Esophagus squamous epithelium (tissue), 5 donors: ENCODE measurements at places on chromosomes 6 and 20. TPM values are rescaled to one million over a fixed set of nuclear protein-coding genes. Genes with fewer than 3 reads are reported as not detected.

GRCh38 chr6:16618962-16619361 is 142.3 kb downstream of the ATXN1 start:
- no peak overlapping the region for H3K27ac ChIP-seq
- no peaks in the 10 kb centered on the region for H3K27me3 ChIP-seq
- H3K4me1 ChIP-seq = peaks cover 8% of the 10 kb centered on the region
- no peak for DNase-seq
- no peak overlapping the region for H3K4me3 ChIP-seq

DNA sequence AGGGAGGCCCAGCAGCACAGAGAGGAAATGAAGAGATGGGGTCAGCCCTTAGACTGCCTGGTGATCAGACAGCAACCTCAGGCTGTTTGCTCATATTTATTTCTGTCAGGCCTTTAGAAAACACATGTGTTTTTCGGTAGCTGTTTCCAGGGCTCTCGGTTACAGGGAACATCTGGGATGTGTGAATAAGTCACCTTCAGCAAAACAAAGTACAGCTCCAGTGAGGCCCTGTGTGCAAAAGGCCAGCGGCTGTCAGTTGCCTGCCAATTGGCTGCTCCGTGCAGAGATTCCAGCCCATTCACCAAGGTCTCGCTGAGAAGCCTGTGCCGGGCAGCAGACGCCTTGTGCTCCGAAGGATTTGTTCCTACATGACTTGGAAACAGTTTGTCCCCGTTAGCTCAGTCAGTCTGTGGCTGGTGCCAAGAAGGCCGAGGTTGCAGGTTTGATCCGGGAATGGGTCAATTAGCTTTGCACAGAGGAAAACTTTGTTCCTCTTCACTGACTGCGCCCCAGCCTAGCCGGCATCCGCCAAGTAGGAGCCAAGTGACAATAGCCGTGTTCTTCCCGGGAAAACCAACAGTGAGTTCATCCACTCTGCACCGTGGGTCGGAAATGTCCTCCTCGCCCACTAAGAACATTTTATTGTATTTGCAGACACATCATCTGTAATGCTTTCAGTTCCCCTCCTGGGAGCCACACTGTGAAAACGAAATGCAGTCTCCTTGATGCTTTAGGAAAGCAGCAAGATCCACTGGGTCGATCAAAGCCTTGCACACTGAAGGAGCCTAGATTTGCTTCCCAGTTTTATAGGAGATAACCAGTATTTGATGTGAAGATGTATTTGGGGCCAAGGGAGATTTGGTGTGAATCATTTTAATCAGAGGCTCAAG is 315.4 kb upstream of the CDYL start:
- peak overlapping the region; percentile 80 for H3K27ac ChIP-seq
- H3K36me3 ChIP-seq = no peaks in the 10 kb centered on the region
- H3K27me3 ChIP-seq = no peaks in the 10 kb centered on the region
- no peak for DNase-seq
- peaks cover 3% of the 10 kb centered on the region for H3K4me1 ChIP-seq
- no peak overlapping the region for H3K4me3 ChIP-seq

GRCh38 chr6:6700407-6701270 is 112.1 kb downstream of the LY86 start:
- H3K36me3 ChIP-seq = no peaks in the 10 kb centered on the region
- DNase-seq = no peak
- no peak overlapping the region for H3K4me3 ChIP-seq
- H3K27ac ChIP-seq = peak overlapping the region; percentile 83
- no peaks in the 10 kb centered on the region for H3K27me3 ChIP-seq

DNA sequence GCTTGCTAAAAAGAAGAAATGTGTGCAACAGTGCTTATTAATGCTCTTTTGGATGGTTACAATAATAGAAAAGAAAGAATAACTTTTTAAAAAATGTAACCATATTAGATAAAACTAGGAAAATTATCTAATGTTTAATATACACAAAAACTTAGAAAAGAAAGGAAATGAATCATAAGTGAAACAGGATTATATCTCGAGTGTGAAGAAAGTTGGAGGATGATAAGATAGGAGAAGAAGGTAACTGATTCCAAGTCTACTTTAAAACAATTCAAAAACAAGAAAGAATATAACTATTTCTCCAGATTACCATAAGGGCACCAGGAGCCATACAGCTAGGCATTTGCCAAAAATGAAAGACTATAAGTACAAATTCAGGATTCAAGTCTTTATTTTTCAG is 73.0 kb downstream of the PHIP start:
- H3K36me3 ChIP-seq = peaks cover 69% of the 10 kb centered on the region
- no peak overlapping the region for H3K4me3 ChIP-seq
- H3K27me3 ChIP-seq = no peaks in the 10 kb centered on the region
- H3K27ac ChIP-seq = no peak overlapping the region

GRCh38 chr20:62735331-62735821 is 26.7 kb downstream of the NTSR1 start:
- no peaks in the 10 kb centered on the region for H3K36me3 ChIP-seq
- peaks cover 23% of the 10 kb centered on the region for H3K4me1 ChIP-seq
- no peak for DNase-seq
- H3K27ac ChIP-seq = no peak overlapping the region
- no peaks in the 10 kb centered on the region for H3K27me3 ChIP-seq

DNA sequence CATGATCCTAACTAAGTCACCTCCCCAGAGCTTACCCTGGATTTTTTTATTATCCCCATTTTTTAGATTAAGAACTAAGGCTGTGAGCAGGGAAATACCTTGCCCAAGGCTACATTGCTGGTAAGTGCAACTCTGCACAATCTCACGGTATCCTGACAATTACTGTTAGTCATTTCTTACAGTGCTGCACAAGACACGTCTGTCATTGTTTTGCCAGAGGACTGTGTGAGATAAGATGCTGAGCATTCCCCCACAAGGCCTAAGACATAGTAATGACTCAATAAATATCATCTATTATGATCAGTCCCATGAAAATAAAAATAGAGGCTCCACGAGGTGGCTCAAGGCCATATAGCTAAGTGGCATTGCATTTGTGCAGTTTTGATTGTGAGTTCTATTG is 21.0 kb downstream of the PFDN4 start:
- H3K36me3 ChIP-seq = no peaks in the 10 kb centered on the region
- no peak for DNase-seq
- no peaks in the 10 kb centered on the region for H3K27me3 ChIP-seq
- no peaks in the 10 kb centered on the region for H3K4me1 ChIP-seq
- no peak overlapping the region for H3K4me3 ChIP-seq

DNA sequence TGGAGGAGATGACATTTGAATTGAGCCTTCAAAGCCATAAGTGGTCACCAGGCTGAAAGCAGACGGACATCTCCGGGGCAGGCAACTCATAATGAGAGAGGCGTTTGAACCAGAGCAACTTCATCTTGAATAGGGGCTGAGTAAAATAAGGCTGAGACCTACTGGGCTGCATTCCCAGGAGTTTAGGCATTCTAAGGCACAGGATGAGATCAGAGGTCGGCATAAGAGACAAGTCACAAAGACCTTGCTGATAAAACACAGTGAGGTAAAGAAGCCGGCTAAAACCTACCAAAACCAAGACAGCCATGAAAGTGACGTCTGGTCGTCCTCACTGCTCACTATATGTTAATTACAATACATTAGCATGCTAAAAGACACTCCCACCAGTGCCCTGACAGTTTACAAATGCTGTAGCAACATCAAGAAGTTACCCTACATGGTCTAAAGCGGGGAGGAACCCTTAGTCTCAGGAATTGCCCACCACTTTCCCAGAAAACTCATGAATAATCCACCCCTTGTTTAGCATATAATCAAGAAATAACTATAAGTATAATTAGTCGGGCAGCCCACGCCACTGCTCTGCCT is 194.7 kb upstream of the SOX4 start:
- no peaks in the 10 kb centered on the region for H3K36me3 ChIP-seq
- H3K27me3 ChIP-seq = no peaks in the 10 kb centered on the region
- no peaks in the 10 kb centered on the region for H3K4me1 ChIP-seq
- no peak overlapping the region for H3K4me3 ChIP-seq
- no peak for DNase-seq
- no peak overlapping the region for H3K27ac ChIP-seq

DNA sequence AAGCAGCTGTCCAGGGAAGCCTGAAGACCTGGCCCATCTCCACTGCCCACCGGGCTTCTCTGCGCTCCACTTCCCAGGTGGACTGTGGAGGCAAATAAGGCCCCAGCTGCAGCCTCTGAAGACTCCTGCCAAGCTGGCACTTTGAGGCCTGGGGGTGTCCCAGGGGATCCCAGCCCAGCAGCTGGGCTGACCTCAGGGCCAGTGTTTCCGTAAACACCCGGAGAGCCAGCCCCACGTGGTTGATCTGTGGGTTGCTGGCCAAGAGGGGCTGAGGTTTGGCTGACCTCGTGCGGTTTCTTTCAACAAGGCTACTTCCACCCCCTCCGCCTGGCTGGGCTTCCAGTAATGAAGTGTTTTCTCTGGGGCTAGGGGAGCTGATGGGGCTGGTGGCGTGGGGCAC is 12.4 kb upstream of the CCN5 start:
- no peaks in the 10 kb centered on the region for H3K27me3 ChIP-seq
- H3K27ac ChIP-seq = peak overlapping the region; percentile 87
- peak; percentile 19 for DNase-seq
- no peaks in the 10 kb centered on the region for H3K36me3 ChIP-seq

GRCh38 chr20:15205719-15206118 is 868.3 kb upstream of the FLRT3 start:
- no peaks in the 10 kb centered on the region for H3K4me1 ChIP-seq
- no peaks in the 10 kb centered on the region for H3K27me3 ChIP-seq
- no peak overlapping the region for H3K27ac ChIP-seq
- H3K36me3 ChIP-seq = no peaks in the 10 kb centered on the region
- DNase-seq = no peak

DNA sequence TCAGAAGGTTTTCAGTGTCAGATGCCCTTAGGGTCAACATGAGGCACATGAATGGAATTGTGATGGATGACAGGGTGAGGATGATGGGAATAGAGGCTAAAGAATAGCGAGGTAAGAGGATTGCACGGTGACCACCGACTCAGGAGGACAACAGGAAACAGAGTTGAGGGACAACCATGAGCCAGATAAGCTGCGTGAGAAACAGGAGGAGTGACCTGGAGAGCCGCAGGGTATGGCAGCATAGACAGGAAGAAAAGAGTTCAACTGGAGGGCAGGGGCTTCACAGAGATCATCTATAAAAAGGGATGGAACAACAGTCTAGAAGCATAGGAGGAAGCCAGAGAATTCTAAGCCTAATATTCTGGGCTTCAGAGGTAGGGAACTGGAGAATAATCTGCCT is 84.7 kb upstream of the ENPP5 start:
- no peak overlapping the region for H3K4me3 ChIP-seq
- H3K36me3 ChIP-seq = no peaks in the 10 kb centered on the region
- DNase-seq = no peak
- no peaks in the 10 kb centered on the region for H3K27me3 ChIP-seq

- H3K27ac ChIP-seq = no peak overlapping the region
- no peak for DNase-seq
- no peaks in the 10 kb centered on the region for H3K27me3 ChIP-seq
- H3K4me1 ChIP-seq = no peaks in the 10 kb centered on the region
- H3K4me3 ChIP-seq = no peak overlapping the region
- H3K36me3 ChIP-seq = no peaks in the 10 kb centered on the region
Measured at GRCh38 chr6:159373670-159374069, 204.5 kb downstream of the FNDC1 start.

TGM3 gene
- total RNA-seq = 1,326 TPM

ULBP2 gene
- 5.0 TPM for total RNA-seq
